Coronary artery (tissue), 2 donors: ENCODE measurements at places on chromosomes 7 and 10.
A peak's percentile ranks its signal among the peaks of the same experiment; 100 is the strongest.

GRCh38 chr10:73131301-73131700 is 21.0 kb downstream of the NUDT13 start:
- DNase-seq, result no peak

DNA sequence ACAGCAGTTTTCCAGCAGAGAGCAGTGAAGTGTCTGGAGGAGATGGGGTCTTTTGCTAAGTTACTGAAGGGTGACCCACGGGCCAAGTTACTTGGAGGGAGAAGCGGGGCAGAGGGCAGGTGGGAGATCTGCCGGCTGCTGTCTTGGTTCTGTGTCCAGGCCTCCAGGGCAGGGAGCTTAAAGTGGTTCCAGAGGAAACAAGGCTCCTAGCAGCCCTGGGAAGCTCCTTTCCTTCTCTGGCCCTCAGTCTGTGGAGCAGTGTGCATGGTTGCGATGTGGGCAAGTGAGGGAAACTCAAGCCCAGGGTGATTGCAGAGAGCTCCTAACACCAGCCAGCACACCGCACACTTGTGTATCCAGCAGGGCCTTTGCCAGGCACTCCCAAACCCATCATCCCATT is 6.3 kb downstream of the GHRHR start:
- no peak for DNase-seq

- no peak for DNase-seq
Observed at GRCh38 chr7:42107484-42108240, 129.3 kb downstream of the GLI3 start.

DNA sequence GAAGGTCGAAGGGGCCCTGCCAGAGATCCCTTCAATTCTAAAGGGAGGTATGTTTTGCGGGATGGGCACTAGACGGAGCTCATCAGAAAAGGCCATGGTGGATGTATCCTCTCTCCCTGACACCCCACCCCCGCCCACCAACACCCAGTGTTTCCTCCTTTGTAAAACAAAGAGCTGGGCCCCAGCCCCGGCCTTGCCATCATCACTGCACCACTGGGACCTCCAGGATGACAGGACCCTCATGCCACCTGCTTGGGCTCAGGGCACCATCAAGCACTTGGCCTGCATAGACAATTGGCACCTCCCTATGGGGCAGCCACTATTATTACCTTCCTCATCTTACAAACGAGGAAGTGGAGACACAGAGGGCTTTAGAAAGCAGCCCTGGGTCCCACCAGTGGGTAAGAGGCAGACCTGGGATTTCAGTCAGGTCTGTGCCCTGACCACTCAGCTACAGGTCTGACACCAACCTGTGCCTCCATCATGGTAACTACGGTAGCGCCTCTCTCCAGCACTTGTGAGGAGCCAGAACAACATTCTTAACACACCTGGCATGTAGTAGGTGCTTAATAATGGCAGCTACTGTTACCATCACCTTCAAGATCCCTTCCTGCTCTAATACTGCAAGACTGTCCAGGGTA is 2.0 kb downstream of the CALML3 start:
- peak; percentile 55 for DNase-seq

GRCh38 chr7:138663725-138664710 is 37.1 kb downstream of the SVOPL start:
- DNase-seq, result no peak

GRCh38 chr10:79331709-79332108 is 15.6 kb upstream of the PPIF start:
- no peak for DNase-seq

- DNase-seq, result no peak
Observed at GRCh38 chr7:16293669-16294425, 127.5 kb downstream of the CRPPA start.

- DNase-seq, result no peak
Observed at GRCh38 chr10:38027986-38028385, 17.5 kb downstream of the ZNF33A start.

- no peak for DNase-seq
Observed at GRCh38 chr7:48384180-48384752, 213.0 kb downstream of the ABCA13 start.

DNA sequence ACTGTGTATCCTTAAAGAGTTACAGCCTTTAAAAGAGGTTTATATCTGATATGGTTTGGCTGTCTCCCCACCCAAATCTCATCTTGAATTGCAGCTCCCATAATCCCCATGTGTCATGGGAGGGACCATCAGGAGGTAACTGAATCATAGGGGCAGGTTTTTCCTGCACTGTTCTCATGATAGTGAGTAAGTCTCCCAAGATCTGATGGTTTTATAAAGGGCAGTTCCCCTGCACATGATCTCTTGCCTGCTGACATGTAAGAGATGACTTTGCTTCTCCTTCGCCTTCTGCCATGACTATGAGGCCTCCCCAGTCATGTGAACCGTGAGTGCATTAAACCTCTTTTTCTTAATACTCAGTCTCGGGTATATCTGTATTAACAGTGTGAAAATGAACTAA is 9.7 kb downstream of the RTKN2 start:
- DNase-seq, result no peak

- DNase-seq, result no peak
Observed at GRCh38 chr7:116426428-116427156, 72.9 kb upstream of the CAV2 start.

GRCh38 chr10:7544203-7544602 is 122.6 kb downstream of the ITIH5 start:
- DNase-seq, result no peak

DNA sequence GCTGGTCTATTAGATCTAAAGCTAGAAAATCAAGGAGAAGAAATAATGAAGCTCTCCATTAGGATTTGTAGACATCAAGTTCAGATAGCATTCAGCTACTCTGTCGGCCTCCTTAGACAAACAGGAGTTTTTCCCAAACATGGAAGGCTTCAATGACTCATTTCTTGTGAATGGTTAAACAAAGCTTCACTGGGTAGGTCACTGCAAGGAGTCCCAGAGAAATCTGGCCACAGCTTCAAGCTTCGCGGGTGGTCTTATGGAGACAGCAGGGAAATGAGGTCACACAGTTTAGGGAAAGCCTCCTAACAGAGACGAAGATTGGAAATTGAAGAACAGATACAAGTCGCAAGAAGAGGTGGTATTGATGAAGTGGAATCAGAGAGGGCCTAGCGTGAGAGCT is 22.6 kb upstream of the LRRC72 start:
- DNase-seq, result no peak

DNA sequence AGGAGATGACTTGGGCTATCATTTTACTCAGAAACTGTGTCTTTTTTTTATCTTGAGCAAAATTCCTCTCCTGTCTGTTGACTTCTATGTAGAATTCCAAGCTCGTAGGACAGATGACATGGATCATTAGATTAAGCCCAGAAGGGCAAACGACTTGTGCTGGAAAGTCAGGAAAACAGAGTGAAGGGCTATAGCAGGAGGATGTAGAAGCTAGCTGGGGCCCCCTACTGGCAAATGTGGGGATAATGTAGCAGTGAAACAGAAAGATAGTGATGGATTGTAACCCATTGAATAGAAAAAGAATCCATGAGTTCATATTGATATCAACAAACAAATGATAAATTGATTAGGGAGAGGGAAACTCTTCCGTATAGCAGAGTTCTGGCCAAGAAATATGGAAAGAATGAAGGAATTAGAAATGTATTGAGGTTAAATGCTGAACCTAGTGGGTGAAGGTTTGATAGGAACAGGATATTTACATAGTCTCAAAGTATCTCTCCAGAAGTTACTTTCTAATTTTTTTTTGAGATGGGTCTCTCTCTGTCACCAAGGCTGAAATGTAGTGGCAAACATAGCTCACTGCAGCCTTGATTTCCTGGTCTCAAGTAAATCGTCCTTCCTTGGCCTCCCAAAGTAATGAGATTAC is 103.6 kb downstream of the LYZL1 start:
- no peak for DNase-seq

GRCh38 chr7:29937132-29937531 is 52.5 kb downstream of the SCRN1 start:
- no peak for DNase-seq
